SHP77 treated with DMSO at 0.1 percent for 48 hours (cell line): ENCODE measurements at places on chromosomes 12 and 14.

GRCh38 chr12:102959391-102959790, 1.9 kb downstream of the ASCL1 start:
- no peak for DNase-seq

- DNase-seq: no peak
Observed at GRCh38 chr12:121090586-121091514, 41.8 kb upstream of the P2RX7 start.

- DNase-seq: no peak
Observed at GRCh38 chr14:61472011-61472672, 150.8 kb downstream of the PRKCH start.

GRCh38 chr14:57254884-57255283, 13.8 kb downstream of the EXOC5 start:
- DNase-seq: no peak

- DNase-seq: no peak
Observed at GRCh38 chr12:20264608-20265114, 103.7 kb upstream of the PDE3A start.

- DNase-seq: no peak
Observed at GRCh38 chr14:72651714-72652113, 242.2 kb downstream of the DPF3 start.

- DNase-seq: no peak
Observed at GRCh38 chr12:75439048-75439447, 41.5 kb upstream of the GLIPR1 start.

DNA sequence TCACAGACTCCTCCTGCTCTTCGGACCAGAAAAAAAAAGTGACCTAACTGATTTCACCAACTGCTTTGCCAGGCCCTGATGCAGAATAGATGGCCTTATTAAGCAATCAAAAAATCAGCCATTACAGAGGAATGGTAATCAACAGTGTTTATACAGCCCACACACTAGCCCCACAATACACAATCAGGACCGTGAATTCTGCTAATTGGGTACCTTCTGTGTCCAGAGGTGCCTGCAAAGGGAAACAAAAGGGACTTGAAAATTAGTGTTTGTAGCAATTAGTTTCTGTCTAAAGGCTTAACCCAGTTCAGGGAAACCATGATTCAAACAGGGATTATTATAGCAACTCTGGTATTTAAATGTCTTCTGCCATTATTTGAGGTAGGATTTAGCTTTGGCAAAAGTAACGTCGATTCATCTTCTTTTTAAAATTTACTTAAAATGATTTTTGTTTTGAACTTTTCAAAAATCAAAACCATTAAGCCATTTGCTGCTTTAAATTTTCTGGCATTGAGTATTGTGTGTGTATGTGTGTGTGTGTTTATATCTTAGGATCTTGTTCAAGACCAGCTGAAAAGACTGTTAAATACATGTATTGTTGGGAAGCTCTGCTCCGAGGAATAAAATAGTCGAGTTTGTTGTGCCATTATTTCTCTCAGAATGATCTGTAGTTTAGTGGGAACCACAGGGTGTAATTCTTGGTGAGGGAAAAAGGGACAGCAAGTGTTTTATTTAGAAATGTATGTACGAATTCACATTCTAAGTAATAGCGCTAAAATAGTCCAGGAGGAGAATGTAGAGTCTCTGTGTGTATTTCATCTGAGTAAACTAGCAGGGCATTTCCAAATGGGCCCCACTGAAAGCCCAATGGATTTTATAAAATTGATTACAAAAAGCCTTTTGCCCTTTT, 156.1 kb downstream of the PTCSC3 start:
- DNase-seq: no peak

DNA sequence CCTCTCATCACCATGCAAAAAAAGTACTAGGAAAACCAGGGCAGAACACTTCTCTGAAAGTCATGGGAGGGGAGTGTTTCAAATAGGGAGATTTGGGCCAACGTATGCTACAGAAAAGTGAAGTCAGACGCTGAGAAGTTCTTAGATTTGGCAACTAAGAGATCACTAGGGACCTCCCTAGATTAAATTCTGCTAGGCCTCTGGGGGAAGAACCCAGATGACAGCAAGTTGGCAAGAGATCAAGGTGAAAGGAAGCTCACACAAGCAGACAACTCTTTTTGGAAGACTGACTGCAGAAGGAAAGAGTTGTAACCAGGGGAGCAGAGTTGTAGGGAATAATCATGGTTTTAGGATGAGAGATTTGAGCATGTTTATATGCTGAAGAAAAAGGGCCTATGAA, 20.7 kb downstream of the IQSEC3 start:
- DNase-seq: no peak

DNA sequence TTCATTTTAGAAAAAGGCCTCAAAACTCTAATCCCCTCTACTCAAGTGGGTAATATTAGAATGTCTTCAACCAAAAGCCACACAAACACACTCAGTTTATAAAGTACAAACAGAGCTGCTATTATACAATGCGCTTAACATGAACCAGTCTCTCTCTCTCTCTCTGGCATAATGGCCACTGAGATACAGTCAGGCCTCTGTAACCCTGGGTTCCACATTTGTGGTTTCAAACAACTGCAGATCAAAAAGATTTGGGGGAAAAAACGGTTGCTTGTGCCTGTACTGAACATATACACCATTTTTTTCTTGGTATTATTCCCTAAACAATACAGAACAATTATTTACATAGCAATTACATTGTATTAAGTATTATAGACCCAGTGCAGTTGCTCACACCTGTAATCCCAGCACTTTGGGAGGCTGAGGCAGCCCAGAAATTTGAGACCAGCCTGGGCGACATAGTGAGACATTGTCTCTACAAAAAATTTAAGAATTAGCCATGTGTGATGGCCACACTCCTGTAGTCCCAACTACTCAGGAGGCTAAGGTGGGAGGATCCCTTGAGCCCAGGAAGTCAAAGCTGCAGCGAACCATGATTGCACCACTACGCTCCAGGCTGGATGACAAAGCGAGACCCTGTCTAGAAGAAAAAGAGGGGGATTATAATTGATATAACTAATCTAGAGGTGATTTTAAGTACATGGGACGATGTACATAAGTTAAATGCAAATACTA, 5.6 kb downstream of the SLC11A2 start:
- no peak for DNase-seq

- no peak for DNase-seq
Observed at GRCh38 chr14:56805992-56806727, 4.1 kb downstream of the OTX2 start.

DNA sequence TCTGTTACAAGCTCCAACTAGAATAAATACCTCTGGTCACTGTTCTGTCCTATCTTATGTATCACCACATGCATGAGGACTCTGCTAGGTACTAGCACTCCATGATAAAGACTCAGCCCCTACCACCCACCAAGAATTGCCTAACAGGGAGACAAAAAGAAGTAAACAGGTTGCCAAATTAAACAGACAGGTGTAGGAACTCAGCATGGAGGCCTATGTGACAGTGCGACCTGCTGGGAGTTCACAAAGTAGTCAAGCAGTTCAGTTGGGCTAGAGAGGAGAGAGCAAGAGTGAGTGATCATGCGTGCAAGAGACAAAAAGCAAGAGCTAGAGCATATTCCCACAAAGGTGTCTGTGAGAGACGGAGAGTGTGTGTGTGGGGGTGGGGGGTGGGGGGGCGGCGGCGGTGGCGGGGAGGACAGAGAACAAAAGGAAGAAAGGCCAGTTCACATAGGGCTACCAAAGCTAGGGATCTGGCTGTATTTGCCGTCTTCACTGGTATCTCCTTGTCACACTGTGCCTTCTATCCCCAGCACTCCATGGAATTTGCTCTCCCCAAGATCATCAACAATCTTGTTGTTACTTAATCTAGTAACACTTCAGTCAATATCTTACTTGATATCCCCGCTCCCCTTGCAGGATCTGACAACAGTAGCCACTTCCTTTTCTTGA, 81.2 kb downstream of the SPPL3 start:
- no peak for DNase-seq

DNA sequence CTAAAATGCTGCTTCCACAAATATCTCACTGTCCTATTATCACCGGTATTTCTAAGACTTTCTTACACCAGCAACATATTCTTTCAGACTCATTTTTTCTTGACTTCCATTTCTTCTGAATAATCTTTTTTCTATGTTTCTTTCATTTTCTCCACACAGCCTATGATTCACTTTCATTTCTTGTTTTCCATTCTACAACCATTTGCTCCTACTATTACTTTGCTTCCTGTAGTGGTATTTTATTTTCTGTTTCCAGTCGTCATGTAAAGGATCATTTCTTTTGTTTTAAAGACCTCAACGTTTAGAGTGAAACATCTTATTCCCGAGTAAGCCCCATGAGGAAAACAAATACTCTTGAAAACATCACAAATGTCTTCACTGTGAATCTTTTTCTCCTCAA, 182.2 kb upstream of the MDGA2 start:
- DNase-seq: no peak

DNA sequence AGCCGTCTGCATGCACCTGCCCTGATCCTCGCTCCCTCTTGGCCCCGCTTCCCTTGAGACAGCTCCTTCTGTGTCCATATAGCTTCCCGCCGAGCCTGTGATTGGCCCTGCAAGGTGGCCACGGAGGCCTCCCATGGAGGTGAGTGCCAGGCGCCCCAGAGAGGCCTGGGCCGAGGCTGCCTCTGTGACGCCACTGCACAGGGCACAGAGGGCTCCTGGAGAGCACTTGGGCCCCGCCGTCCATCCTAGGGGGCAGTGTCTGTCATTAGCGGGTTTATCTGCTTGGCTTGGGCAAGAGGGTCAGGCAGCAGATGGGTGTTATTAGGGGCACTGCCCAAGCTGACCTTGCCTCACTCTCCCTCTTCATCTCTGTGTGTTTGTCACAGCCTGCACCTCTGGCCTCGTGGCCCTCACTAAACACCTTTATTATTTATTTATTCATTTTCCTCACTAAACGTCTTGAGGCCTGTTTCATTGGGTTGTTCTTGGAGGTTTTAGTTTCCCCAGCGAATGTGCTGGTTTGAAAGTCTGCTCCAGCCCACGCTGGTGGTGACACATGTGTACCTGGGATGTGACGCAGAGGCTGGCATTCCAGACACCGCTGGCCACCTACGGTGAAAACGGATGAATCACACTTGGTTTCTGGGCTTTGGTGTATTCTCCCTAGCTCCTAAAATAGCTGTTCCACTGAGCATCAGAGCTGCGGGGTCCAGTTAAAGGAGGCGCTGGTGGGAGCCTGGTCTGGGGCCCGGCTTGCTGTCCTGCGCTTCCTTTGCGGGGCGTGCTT, 5.9 kb downstream of the ZFYVE21 start:
- no peak for DNase-seq

DNA sequence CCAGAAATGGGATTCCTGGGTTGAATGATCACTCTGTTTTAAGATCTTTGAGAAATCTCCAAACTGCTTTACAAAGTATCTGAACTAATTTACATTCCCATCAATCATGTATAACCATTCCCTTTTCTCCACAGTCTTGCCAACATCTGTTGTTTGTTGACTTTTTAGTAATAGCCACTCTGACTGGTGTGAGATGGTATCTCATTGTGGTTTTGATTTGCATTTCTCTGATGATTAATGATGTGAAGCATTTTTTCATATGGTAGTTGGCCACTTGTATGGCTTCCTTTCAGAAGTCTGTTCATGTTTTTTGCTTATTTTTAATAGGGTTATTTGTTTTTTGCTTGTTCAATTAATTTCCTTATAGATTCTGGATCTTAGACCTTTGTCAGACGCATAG, 211.8 kb upstream of the AVPR1A start:
- no peak for DNase-seq

GRCh38 chr14:96893966-96894622, 96.9 kb downstream of the VRK1 start:
- DNase-seq: no peak

- no peak for DNase-seq
Observed at GRCh38 chr12:128111951-128112350, 155.0 kb upstream of the TMEM132C start.

DNA sequence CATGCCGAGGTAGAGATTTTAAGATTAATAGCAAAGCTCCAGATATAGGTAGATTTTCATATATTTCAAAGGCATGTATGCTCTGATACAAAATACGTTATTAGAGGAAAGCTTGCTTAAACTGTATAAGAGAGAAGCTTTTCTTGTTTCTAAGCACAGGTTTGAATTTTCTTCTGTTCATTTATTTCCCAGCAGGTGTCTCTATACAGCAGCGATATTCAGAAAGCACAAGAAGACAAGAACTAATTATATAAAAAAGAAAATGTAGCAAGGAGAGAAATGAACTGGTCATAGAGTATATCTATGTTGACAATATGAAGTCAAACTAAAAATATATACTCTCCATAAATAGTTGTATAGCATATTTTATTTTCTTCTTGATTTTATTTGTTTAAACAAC, 307.4 kb upstream of the NOVA1 start:
- no peak for DNase-seq

GRCh38 chr12:87848248-87848868, 180.8 kb downstream of the C12orf50 start:
- peak; percentile 37 for DNase-seq

DNA sequence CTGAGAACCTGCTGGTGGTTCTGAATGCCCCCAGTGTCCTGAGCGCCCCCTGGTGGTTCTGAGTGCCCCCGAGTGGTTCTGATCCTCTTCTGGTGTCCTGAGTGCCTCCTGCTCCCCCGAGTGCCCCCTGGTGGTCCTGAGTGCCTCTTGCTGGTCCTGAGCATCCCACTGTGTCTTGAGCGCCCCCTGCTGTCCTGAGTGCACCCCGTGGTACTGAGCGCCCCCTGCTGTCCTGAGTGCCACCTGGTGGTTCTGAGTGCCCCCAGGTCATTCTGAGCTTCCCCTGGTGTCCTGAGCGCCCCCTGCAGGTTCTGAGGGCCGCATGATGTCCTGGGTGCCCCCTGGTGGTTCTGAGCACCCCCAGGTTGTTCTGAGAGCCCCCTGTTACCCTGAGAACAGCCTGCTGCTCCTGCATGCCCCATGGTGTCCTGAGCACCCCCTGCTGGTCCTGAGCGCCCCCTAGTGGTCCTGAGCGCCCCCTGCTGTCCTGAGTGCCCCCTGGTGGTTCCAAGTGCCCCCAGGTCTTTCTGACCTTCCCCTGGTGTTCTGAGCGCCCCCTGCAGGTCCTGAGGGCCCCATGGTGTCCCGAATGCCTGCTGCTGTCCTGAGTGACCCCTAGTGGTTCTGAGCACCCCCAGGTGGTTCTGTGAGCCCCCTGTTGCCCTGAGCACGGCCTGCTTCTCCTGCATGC, 1165.4 kb downstream of the TMEM121 start:
- no peak for DNase-seq

DNA sequence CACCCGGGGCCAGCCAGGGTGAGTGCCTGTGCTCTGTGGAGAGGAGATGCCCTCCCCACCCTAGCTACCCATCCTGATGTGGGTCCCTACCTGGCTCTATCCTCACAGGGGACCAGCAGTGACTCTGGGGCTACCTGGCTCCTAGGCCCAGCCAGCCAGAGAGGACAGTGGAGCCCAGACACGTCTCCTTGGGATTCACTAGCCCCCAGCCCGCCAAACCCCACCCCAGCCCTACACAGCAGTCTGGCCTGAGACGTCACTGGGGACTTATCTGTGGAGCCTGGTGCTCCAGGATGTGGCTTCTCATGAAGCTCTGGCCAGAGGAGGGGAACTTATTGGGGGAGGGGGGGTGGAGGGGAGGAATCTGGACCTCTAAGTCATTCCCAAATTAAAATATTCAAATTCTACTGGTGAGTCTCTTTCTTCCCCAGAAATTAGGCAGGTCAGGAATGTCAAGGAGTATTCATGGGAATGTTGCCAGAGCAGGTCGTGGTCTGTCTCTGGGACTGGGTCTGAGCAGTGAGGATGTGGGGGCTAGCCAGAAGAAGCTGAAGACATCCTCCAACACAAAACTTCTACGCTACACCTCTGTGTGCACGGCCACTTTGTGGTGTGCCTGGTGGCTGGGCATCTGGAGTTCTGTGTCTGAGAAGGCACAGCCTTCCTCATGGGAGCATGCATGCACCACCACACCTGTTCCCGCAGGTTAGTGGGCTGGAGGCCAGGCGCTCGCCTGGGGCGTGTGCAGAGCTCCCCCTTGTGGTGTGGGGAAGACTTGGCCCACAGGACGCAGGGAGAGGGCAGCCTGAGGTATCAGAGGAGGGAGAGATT, 2.7 kb downstream of the CMTM5 start:
- peak; percentile 6 for DNase-seq
